NK-92 treated with Interleukin-12 subunit alpha and Interleukin-12 subunit beta, amount 100 ng/mL, for 24 hours (cell line): ENCODE measurements at places on chromosomes 3 and 15.

DNA sequence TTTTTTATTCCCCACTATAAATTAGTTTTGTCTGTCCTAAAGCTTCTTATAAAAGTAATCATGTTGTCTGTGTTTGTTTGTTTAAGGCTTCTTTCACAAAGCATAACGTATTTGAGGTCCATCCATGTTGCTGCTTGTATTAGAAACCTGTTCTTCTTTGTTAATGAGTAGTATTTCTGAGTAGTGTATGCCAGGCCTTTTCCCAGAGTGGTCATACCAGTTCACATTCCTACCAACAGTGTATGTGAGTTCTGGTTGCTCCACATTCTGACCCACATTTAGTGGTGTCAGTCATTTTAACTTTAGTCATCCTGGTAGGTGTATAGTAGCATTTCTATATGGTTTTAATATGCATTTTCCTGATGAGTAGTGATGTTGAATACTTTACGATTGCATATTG is 98.6 kb downstream of the NEO1 start:
- no peak for DNase-seq

- no peak for DNase-seq
Observed at GRCh38 chr3:167469381-167469780, 4.5 kb downstream of the SERPINI2 start.

DNA sequence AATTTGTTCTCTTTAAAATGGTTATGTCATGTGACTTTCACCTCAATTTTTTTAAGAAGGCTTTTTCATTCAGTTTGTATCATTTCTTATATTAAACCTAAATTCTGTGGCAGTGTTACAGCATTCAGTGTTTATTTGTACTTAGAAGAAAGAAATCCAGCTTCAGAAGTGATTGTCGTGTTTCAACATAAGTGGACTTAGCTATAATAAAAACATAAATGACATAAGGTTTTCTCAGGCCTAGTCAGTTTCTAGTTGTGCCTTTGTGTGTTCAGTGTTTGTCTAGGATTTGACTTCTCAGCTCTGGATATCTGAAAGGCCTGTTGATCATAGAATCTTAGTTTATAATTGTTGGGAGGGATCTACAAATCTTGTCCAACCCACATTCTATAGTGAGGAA is 80.5 kb downstream of the STT3B start:
- no peak for DNase-seq

GRCh38 chr3:110414855-110415254 is 656.8 kb upstream of the NECTIN3 start:
- no peak for DNase-seq
